Adrenal gland (tissue), 19 donors: ENCODE measurements at places on chromosomes 7 and 10. TPM values are rescaled to one million over a fixed set of nuclear protein-coding genes. Genes with fewer than 3 reads are reported as not detected.

The SFTPA1 gene
- total RNA-seq = not detected

The CTTNBP2 gene
- 4.3 TPM for total RNA-seq

The COBL gene
- 0.16 TPM for total RNA-seq

The MRLN gene
- not detected for total RNA-seq

The FEZF1 gene
- total RNA-seq = 0.14 TPM

DNA sequence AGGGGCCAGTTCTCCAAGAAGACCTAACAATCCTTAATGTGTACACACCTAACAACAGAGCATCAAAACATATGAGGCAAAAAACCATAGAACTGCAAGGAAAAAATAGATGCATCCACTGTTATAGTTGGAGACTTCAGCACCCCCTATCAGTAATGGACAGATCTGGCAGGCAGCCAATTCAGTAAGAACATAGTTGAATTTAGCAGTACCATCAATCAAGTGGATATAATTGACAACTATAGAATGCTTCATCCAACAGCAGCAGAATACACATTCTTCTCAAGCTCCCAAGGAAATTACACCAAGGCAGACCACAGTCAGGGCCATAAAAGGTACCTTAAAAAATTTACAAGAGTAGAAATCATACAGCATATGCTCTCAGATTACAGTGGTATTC lies 42.2 kb downstream of the POLL start:
- DNase-seq = no peak

GRCh38 chr10:110171032-110171431 lies 36.4 kb upstream of the MXI1 start:
- DNase-seq = no peak

DNA sequence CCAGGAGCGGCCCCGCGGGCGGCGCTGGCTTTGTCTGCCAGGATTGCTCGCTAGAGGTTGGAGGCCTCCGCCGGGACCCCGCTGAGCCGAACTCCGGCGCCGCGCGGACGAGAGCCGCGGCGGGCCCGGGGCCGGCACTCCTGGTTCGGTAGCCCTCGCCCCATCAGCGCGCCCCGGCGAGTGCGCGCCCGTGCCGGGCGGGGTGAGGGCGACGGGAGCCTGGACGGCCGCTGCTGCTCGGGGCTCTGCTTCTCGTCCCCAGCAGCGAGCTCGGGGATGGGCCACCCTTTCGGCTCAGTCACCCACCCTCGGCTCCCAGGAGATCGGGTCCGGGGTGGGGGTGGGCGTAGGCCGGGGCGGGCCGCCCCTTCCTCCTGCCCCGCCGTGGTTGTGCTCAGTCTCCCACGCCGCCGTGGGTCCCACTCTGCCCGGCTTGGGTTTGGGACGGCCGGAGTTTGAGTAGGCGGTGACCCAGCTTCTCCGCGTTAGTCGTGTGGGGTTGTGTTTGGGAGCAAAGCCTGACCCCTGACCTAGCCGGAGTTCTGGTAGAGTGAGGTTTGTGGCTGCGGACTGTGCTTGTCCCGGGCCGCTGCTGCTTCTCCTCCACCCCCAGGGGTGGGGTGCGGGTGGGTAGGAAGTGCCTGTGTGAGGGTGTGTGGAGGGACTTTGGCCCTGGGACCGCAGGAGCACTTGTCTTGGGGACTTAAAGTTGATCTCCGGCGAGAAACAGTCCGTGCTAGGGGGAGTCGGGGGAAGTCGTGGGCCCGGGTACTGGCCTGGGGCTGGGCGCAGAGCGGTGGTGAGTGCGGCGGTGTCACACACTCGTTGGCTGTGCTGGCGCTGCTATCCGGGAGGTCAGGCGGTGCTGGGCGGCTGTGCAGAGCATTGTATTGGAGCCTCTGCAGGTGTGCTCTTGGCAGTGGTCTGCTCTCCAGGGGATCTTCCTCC lies 677 bp downstream of the TSPAN14 start:
- DNase-seq = peak; percentile 65
